ENCODE measurements at places on chromosomes 5 and 9.

DNA sequence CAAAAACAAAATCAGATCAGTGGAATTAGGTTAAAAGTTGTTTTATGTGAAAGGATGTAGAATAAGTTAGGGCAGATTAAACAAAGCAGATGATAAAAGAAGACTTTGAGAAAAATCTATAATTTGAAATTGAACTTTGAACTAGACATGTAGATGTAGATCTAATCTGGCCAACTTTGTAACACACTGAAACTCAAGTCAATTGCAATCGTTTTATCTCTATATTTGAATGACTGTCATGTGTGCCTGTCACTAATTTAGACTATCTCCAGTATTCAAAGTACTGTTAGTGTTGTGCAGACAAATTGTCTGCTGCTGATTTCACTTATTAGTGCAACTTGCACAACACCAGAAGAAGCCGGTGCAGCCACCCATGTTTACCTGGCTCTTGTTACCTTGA, 39.8 kb downstream of the ACOT12 start:
- DNase-seq = no peak

DNA sequence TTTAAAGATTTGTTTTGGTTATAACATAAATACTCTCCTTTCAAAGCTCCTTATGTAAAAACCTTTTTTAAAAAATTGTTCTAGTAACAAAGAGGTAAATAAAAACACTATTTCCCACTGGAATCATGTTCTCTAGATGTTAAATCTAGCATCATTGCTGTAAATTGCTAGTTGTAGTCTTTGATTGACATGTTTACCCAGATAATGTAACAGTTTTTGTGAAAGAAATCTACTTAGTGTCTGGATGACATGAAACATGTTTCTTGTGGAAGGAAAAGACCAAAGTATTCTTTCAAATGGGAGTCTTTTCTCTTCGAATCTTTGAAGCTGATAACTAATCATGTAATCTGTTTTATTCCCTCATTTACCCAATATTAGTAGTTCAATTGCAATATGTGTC, 1565.9 kb upstream of the WWC1 start:
- DNase-seq = no peak

DNA sequence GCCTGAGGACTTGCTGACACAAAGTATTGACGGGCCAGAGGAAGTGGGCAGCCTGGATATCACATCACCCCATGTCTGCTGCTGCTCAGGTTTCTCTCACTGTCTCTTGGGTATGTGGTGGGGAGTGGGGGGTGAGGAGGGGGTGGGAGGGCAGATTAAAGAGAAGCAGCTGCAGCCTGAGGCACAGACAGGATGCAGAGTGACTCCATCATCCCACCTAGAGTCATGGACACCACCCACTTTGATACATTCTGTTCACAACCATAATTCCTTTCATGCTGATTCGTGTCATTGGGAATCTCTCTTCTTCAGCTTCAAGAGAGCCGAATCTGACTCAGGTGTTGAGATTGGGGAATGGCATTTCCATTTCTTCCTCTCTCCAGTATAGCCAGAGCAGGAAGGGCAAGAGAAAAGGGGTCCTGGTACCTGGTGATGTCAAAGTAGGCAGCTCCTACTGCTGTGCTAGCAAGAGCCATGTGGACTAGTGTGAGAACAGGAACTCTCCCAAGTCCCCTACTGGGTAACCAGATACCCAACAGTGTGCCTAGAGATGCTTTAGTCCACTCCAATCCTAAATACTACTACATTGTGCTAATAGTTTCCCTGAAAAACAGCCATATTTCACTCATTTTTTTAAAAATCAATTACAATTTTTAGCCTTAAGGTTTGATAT, 22.4 kb downstream of the GRAMD2B start:
- DNase-seq = no peak

DNA sequence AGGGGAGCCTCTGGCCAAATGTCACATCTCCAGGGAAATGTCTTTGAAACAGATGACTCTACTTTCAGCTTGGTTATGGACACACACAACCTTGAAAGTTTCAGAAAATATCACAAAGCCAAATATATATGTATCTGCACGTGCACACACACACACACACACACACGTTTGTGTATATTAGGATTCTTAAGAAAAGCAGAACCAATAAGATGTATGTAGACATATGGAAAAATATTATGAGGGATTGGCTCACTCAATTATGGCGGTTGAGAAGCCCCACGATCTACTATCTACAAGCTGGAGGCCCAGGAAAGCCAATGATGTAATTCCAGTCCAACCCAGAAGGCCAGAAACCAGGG, 194.9 kb downstream of the PALM2AKAP2 start:
- no peak for DNase-seq

DNA sequence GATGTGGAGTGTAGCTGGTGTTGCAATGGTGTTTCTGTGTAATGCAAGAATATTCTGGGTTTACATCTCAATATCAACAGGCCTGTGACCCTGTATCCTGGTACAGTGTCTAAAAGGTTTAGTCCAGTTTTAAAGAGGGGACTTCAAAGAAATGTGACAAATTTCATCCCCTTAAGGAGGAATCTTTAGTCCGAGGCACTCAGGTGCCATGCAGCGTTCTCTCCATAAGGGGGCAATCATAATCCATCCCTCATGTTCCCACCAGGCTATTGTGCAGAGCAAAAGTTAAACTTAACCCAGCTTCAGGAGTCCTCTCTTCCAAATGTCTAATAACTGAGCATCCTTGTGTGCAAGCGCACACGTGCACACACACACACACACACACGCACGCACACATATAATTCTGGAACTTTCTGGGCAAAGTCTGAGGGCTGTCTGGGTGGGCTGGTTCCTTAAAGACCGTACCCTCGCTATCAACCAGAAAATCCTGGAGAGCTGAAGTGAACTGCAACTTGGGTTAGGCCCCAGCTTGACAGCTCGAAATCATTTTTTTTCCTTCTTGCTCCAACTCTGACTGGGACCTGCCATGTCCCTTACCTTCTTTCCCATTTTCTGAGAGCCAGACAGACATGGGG, 46.0 kb downstream of the CRB2 start:
- no peak for DNase-seq

DNA sequence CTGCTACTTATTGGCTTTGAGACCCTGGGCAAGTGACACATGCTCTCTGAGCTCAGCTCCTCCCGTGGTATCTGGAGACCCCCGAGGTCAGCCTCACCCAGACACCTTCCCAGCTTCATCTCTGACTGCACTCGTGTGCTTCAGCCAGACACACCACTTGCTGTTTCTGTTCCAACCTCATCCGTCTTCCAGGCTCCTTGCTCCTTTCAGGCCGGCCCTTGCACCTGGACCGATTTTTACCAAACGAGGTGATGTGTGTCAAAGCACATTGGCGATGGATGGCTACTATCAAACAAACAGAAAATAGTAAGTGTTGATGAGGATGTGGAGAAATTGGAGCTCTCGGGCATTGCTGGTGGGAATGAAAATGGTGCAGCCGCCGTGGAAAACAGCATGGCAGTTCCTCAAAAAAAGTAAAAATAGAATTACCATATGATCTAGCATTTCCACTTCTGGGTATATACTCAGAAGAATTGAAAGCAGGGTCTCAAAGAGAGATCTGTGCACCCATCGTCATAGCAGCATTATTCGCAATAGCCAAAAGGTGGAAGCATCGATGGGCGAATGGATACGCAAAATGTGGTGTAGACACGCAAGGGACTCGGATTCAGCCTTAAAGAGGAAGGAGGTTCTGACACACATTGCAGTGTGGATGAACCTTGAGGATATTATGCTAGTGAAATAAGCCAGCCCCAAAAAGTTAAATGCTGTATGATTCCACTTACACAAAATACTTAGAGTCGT, 96.1 kb upstream of the IER5L start:
- no peak for DNase-seq

GRCh38 chr5:134458234-134459009, 46.7 kb upstream of the CDKN2AIPNL start:
- DNase-seq = no peak

- DNase-seq = no peak
Observed at GRCh38 chr5:18314192-18314778, 680.0 kb downstream of the TAF11L14 start.

DNA sequence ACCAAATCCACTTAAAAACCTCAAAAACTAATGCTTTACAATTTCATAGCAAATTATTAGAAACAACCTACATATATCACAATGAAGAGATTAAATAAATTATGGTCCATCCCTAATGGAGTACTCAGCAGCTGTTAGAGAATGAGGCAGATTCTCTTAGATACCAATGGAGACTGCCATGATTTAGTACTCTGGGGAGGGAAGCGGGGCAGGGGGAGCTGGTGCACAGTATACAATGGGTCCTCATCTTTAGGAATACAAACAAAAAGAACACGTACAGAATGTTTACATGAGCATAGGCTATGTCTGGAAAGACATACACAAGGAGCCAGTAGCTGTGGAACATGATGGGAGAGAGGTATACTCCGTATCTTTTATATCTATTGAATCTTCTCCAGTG, 2.0 kb downstream of the LIFR start:
- no peak for DNase-seq

- no peak for DNase-seq
Observed at GRCh38 chr5:76942581-76942980, 10.3 kb upstream of the CRHBP start.

GRCh38 chr9:130824643-130825350, 10.3 kb upstream of the ABL1 start:
- no peak for DNase-seq

DNA sequence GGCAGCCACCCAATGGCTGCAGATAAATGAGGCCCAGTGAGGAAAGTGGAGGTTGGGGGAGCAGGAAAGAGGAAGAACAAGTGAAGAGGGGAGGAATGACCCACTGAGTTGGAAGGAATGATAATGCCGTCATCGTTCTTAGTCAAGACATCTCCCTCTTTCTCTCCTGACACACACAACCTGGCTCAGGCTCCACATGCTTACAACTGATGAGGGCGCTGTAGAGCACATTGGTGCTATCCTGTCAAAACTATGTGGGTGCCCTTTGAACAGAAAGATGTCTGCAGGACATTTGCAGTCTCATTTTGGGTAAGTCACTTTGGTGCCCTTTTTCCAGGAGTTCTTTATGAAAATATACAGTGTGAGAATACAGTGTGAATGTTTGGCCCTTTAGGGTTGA, 5.9 kb downstream of the IFNW1 start:
- no peak for DNase-seq

DNA sequence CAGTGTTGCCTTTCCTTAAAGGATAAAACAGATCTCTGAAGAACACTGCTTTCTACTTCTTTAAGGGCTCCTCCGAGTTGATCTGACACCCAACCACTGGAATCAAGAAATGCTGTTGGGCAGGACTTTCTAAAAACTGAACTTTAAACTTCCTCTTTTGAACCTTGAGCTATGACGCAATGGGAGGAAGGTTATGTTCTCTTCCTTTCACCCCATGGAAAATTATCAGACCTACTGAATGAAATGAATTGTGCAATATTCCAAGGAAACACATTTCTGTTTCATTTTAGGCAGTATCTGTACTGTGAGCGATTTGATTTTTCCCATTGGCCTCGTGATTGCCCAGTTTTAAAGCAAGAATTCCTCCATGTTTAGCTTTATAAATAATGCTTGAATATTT, 206.0 kb upstream of the PRR16 start:
- DNase-seq = no peak

DNA sequence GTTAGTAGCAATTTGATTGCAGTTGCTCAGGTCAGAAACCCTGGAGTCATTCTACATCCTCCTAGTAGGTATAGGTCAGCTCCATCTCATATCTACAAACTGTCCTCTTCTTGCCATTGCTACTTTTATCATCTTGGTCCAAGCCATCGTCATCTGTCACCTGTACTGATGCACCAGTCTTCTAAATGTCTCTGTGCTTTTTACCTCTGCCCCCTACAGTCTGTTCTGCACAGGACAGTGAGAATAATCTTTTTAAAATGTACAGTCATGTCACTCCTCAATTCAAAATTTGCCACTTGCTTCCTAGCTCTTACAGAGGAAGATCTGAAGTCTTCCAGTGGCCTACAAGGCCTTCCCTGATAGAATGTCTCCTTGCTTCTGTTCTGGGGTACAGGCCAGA, 6.8 kb downstream of the NNT start:
- DNase-seq = no peak

DNA sequence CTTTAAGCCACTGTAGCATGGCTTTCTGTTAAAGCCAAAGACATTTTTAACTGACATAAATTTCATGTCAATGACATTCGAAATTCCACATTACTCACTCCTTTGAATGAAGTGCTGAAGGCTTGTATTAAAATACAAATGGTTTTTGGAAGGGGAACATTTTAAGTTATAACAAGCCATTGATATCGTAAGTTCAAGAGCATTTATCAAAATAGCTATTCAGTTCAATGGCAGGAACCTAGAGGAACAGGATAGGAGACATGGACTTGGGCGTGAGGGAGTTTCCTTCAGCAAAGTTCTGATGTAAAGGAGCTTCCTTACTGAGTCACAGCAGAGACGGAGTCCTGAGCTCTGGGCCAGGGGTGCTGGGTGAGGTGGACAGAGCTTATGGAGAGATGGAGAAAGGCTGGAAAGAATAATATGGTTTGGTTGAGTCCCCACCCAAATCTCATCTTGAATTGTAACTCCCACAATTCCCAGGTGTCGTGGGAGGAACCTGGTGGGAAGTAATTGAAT, 631.8 kb downstream of the BNC2 start:
- no peak for DNase-seq

DNA sequence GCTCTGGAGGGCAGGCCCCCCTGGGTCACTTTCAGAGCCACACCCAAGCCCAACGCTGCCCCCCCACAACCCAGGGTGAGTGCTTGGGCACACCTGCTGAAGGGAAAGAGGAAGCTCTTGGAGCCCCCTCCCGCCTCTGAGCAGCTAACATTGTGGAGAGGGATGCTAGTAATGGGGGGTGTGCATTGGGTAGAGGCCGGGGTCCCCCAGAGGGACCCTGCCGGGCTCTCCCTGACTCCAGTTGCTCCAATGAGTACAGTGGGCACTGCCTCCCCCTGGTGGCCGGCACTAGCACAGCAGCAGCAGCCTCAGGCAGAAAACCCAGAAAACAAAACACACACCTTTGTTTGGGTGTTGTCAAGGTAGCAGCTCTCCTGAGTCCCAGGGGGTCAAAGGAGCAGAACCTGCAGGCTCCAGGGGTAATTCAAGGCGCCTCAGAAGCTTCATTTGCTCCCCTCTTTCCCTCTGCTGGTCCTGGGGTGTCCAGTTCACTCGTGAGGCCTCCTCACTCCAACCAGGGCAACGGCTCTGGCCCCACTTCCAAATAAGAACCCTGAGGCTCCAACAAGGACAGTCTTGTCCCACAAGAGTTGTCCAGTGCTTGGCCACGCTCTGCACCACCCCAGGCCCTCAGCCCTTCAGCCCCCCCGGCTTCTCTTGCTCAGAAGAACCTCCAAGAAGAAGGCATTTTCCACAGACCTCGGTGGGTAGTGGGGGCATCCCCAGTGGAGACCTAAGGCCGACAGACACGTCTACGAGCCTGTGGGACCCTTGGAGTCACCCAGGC, 16.1 kb downstream of the GBGT1 start:
- DNase-seq = peak; percentile 70

GRCh38 chr9:134782921-134783698, 97.5 kb upstream of the FCN2 start:
- no peak for DNase-seq
